HFFc6 (cell line): ENCODE measurements at places on chromosomes 6 and 20. TPM values are rescaled to one million over a fixed set of nuclear protein-coding genes. Genes with fewer than 3 reads are reported as not detected.

The PROKR2 gene
- total RNA-seq: not detected in 3 replicates

The SIRPA gene
- total RNA-seq: 49.1 to 64.2 TPM (median 57.0 TPM) in 3 replicates

The TFAP2A gene
- total RNA-seq: 74.5 to 89.0 TPM (median 78.1 TPM) in 3 replicates

The SAMD10 gene
- total RNA-seq: 1.5 and 2.4 TPM in 2 replicates

The GHRH gene
- not detected in 3 replicates for total RNA-seq

The SLC13A3 gene
- 2.3 to 4.1 TPM (median 2.5 TPM) in 3 replicates for total RNA-seq

The KIF13A gene
- total RNA-seq: 61.3 to 69.1 TPM (median 63.7 TPM) in 3 replicates

The TAF8 gene
- 14.9 to 18.0 TPM (median 15.1 TPM) in 3 replicates for total RNA-seq

The ASIP gene
- not detected in 3 replicates for total RNA-seq

The SLC2A10 gene
- total RNA-seq: 29.6 to 33.4 TPM (median 30.5 TPM) in 3 replicates

The TPD52L2 gene
- total RNA-seq: 168 to 199 TPM (median 193 TPM) in 3 replicates

The HRH3 gene
- total RNA-seq: not detected in 3 replicates

GRCh38 chr20:36249450-36249849 is 13.2 kb downstream of the AAR2 start:
- no peak for DNase-seq

GRCh38 chr6:11040134-11040533 is 4.0 kb downstream of the ELOVL2 start:
- no peak for DNase-seq

DNA sequence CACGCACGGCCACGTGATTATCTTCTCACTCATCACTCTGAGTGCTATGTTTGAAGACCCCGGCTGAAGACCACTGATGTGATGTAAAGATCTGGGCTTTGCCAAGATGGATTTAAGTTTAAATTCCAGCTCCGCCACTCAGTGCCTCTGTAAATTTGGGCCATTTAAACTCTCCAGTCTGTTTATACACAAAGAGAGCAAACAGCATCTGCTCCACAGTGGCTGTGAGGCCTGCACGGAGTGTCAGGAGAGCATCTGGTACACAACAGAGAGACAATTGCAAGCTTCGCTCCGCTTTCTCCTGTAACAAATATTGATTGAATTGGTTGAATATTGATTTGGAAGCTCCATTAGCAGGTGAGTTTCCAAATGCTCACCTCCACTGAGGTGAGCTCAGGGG is 80.5 kb upstream of the FRMD1 start:
- no peak for DNase-seq

DNA sequence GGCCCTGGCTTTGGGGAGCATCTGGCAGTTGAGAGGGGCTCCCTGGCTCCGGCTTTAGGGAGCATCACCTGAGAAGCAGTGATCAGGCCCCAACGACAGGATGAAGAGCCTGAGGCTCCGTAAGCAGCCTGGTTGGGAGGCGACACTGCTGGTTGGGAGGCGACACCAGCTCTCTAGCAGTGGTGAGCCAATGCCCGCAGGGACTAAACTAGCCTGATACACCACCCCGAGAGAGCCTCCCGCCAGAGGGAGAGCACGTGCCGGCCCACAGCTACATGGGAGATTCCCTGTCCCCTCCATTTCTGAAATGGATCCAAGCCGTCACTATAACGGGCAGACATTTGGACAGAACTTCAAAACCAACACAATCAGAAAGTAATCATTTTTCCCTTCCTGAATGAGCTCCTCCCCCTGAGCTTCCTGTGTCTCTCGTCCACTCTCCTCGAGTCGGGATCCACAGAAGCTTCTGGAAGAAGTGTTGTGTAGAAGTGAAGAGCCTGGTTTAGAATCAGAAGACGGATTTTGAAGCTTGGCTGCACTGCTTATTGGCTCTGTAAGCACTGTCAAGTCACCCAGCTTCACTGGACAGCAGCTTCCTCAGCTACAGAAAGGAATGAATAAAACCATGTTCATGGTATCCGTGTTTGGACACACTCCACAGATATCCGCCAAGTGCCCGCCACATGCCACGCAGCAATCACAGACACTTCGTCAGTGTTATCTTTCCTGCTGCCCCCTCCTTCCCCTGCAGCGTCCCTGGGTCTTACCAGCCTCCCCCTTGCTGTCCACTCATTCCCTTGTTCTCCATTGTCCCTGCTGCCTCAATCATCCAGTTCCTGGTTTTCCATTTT is 199.6 kb downstream of the TTLL2 start:
- DNase-seq: no peak

- no peak for DNase-seq
Measured at GRCh38 chr6:89999154-89999553, 104.9 kb downstream of the GJA10 start.

DNA sequence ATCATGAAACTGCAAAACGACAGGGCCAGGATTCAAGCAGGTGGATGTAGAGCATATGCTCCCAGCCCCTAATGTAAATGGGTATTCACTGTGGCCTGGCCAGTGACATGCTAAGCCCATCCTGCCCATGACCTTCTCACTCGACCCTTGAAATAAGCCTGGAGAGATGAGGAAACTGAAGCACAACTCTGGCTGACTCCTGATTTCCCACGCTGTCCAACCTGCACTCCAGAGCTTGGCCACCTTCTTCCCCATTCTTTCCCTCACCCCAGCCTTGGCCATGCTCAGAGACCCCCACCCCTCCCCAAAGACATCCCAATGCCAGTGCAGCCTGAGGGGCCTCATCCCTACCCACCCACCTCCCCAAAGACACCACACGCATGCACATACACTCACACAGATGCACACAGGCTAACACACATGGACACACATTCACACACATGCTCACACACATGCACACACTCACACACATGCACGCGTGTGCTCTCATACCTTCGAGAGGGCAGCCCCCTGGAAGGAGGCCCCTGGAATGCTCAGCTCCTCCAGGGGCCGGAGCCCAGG is 12.4 kb downstream of the TFEB start:
- DNase-seq: no peak

DNA sequence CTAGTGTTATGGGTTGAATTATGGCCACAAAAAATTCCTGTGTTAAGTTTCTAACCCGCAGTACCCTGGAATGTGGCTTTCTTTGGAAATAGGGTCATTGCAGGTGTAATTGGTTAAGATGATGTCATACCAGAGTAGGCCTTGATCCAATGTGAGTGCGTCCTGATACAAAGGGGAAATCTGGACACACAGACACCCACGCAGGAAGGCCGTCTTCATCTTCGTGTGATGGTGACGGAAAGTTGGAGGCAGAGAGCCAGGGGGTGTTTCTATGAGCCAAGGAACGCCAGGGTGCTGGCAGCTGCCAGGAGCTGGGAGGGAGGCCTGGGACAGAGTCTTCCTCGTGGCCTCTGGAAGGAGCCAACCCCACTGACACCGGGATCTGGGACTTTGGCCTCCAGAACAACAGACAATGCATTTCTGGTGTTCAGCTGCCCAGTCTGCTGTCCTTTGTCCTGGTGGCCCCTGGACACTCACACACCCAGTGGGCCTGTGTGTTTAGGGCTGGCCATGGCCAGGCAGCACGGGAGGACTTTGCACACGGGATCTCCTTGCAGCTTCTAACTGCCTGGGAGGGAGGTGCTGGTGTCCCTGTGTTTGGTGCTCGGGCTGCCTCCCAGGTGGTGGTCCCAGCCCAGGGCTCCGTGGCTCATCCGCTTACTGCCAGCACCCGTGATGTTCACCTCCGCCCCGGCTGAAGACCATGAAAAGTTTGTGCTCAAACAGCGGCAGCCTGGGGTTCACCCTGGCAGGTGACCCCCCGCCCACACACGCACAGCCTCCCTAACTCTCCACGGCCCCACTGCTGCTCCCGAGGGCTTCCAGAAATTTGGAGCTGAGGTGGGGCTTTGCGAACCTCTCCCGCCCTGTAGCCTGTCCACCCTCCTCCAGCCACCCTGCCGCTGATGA is 53.4 kb upstream of the GATA5 start:
- DNase-seq: no peak

GRCh38 chr6:107778265-107778664 is 45.8 kb downstream of the SCML4 start:
- no peak for DNase-seq

- DNase-seq: peak; percentile 10
Measured at GRCh38 chr6:127177030-127177922, 58.8 kb downstream of the RSPO3 start.

DNA sequence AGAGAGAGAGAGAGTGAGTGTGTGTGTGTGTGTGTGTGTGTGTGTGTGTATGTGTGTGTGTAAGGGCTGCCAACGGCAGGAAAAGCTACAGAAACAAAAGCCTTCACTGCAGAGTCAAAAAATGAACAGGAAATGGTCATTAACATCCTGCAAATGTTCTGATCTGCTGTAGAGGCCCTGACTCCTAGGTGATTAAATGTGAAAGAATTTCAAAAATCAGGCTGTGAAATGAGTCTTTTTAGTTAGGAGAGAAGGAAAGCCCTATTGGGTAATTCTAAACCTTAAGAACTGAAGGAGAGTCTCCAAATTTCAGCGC is 166.5 kb upstream of the MYLIP start:
- DNase-seq: peak; percentile 59

- no peak for DNase-seq
Measured at GRCh38 chr20:4918473-4918872, 82.8 kb downstream of the SLC23A2 start.

- DNase-seq: no peak
Measured at GRCh38 chr6:25417046-25417605, 138.0 kb downstream of the CARMIL1 start.

- no peak for DNase-seq
Measured at GRCh38 chr20:20333866-20334265, 34.0 kb upstream of the INSM1 start.

DNA sequence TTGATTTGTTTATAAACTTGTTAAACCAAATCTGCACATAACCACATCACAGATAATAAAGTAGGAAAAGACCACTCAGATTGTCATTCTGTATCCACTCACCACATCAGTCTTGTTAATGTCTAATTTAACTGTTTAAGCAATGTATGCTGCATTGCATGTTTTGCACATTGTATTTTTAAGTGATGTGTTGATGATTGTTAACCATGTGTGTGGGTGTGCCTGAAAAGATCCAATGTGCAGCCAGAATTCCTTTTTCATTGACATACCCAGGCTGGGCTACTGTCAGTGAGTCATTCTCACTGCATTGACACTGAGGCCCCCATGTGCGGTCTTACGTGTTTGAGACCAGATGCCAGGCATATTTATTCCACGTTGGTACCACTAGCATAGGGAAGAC is 167.3 kb downstream of the TRMT11 start:
- peak; percentile 2 for DNase-seq

DNA sequence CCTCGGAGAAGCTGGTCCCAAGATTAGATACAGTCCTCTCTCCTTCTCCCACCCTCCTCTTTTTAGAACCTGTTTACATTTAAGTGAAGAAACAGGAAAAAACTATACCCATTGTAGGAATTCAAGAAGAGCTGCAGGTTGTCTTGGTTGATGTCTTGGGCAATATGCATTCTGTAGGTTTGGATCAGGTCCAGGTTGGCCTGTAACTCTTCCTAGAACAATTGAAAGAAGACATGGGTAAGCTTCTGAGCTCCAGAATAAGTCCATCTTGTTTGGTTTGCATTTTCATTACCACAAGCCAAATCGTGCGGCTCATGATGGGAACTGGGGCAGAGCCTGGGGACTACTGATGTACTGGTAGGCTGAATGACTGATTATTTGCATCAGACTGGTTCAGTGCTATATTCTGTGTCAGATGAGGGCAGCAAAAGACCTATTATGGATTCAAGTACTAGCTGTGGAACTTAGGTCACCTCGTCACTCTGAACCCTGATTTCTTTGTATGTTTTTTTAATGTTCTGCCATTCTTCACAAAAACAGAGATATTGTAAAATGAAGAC is 20.3 kb upstream of the SLA2 start:
- peak; percentile 11 for DNase-seq

DNA sequence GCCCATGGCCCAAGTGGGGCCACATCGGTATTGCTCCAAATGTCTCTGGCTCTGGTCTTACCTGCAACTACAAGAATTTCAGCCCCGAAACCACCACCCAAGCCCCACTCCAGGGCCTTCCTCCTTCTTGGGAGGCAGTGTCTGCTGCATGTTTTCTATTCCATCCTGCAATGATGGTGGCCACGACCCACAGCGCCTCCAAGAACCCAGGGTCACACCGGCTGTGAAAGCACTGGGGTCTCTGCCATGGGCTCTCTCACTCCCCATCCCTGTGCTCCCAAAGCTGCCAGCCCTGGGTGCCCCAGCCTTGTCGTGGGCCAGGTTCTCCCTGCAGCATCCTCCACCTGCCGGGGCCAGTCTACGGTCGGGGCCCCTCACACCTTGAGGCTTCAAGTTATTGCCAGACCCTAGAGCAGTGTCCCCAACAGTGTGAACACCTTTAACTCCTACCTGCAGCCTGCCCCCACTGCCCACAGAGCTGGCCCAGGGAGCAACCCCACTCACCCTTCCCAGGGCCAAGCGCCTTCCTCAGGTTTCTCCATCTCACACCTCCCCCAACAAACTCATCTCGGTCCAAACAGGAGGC is 115.4 kb downstream of the JPH2 start:
- no peak for DNase-seq

- DNase-seq: no peak
Measured at GRCh38 chr20:46552460-46553420, 2.3 kb upstream of the OCSTAMP start.

DNA sequence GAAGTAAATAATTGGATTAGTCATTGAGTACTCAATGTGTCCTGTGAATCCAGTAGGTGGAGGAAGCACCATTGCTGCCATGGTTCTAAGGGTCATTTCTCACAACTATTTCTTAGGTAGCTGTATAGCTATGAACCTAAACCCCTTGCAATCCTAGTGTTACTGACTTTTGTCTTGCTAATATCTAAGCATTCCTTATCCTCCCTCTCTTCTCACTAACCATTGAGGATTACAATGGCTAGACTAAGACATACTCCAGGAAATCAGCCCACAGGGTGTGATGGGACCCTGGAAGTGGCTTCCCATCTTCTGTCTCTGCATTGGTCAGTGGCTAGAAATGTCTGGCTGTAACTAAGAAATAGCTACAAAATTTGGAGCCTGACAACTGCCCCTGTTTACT is 27.3 kb upstream of the FOXA2 start:
- DNase-seq: no peak

GRCh38 chr6:24554474-24554873 is 59.7 kb downstream of the ALDH5A1 start:
- DNase-seq: no peak
